ENCODE measurements at places on chromosomes 5 and 9. TPM values are rescaled to one million over a fixed set of nuclear protein-coding genes. Genes with fewer than 3 reads are reported as not detected.

- no peak overlapping the region for H3K4me3 ChIP-seq
- H3K36me3 ChIP-seq, result peaks cover 4% of the 10 kb centered on the region
- no peaks in the 10 kb centered on the region for H3K27me3 ChIP-seq
- H3K27ac ChIP-seq, result no peak overlapping the region
- no peak for DNase-seq
- H3K4me1 ChIP-seq, result no peaks in the 10 kb centered on the region
These were observed 39.8 kb downstream of the ASS1 start for GRCh38 chr9:130484362-130485072.

GRCh38 chr5:148923023-148923422 lies 96.6 kb downstream of the ADRB2 start:
- no peak overlapping the region for H3K27ac ChIP-seq
- H3K27me3 ChIP-seq, result no peaks in the 10 kb centered on the region
- no peaks in the 10 kb centered on the region for H3K4me1 ChIP-seq
- no peak overlapping the region for H3K4me3 ChIP-seq
- DNase-seq, result no peak

Gene BNC2
- 16.1 TPM for total RNA-seq

DNA sequence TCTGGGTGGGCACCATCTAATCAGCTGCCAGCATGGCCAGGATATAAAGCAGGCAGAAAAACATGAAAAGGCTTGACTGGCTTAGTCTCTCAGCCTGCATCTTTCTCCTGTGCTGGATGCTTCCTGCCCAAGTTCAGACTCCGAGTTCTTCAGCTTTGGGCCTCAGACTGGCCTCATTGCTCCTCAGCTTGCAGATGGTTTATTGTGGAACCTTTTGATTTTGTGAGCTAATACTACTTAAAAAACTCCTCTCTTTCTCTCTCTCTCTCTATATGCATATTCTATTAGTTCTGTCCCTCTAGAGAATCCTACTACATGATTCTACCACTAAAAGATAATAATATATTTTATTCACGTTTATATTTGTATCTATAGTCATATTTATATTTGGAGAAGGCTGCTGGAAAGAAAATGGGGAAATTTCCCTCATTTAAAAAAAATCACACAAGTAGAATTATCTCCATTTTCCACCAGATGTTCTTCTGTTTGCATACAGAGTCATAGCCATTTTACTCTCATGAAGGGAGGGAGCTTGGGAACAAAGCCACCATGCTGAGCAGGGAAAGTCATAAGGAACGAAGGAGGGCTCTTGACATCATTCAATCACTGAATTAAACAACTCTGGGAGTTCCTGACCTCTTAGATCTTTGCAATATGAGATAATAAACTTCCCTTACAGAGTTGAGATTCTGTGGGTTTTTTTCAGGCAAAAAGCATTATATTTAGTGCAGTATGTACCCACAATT lies 1137.4 kb upstream of the CDH18 start:
- no peak for DNase-seq
- no peaks in the 10 kb centered on the region for H3K27me3 ChIP-seq
- no peaks in the 10 kb centered on the region for H3K4me1 ChIP-seq
- H3K36me3 ChIP-seq, result no peaks in the 10 kb centered on the region
- H3K4me3 ChIP-seq, result no peak overlapping the region

Gene NUTM2F
- not detected for total RNA-seq

Gene KIF4B
- total RNA-seq, result not detected

Gene MCTP1
- total RNA-seq, result 256 TPM

DNA sequence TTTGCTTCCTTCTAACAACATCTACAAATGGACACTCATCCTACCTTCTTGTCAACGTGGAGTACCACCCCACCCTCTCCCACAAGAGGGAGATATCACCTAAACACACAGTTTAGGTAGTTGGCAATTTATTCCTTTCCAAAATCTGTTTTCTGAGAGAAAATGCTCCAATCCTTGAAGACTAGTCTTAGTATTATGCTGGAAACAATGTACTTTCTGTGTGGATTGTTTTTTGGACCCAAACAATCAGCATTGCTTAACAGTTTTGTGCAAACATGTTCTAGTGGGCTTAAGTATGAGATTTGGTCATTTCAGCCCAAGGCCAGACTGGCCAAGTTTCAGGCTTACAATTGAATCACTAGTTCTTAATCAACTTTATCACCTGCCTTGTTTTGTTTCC lies 359.1 kb downstream of the ARHGEF28 start:
- no peak overlapping the region for H3K27ac ChIP-seq
- H3K4me3 ChIP-seq, result no peak overlapping the region
- no peaks in the 10 kb centered on the region for H3K4me1 ChIP-seq
- no peaks in the 10 kb centered on the region for H3K27me3 ChIP-seq
- no peak for DNase-seq

Gene OMD
- total RNA-seq, result 200 TPM

GRCh38 chr5:117182104-117182503 lies 607.5 kb upstream of the SEMA6A start:
- no peak overlapping the region for H3K27ac ChIP-seq
- H3K4me1 ChIP-seq, result no peaks in the 10 kb centered on the region
- H3K4me3 ChIP-seq, result no peak overlapping the region
- no peak for DNase-seq

GRCh38 chr5:38426490-38426889 lies 130.0 kb downstream of the LIFR start:
- no peaks in the 10 kb centered on the region for H3K4me1 ChIP-seq
- H3K27me3 ChIP-seq, result no peaks in the 10 kb centered on the region
- H3K36me3 ChIP-seq, result no peaks in the 10 kb centered on the region
- H3K4me3 ChIP-seq, result no peak overlapping the region

DNA sequence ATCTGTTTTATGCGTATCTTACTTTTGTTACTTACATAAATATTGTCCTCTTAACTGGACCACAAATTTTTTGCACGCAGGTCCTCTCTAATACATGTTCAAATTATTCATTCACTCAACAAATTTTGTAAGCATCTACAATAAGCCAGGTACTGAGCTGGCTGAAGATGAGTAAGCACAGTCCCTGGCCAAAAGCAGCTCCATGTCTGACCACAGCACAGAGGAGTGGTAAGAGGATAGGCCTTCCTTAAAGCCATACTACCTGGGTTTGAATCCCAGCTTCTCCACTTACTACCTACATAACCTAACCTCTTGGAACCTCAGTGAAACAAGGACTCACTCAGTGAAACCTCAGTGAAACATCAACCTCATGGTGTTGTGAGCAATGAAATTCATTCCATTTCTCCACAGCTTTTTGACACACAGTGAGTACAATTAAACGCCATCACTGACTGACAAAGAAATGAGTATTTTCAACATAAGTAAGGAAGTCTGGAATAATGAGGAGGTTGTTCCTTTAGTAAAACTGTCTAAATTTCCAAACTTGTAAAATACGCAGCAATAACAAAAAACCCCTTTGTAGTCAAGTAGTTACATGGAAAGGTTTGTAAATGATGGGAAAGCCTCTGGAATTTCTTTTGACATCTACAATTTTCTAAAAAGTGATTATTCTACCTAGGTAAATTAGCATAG lies 15.0 kb downstream of the PTAR1 start:
- H3K36me3 ChIP-seq, result peaks cover 10% of the 10 kb centered on the region
- no peak overlapping the region for H3K4me3 ChIP-seq
- no peaks in the 10 kb centered on the region for H3K4me1 ChIP-seq
- DNase-seq, result no peak

Gene SLC45A2
- total RNA-seq, result not detected

Gene ACSL6
- 1.6 TPM for total RNA-seq

Gene ZNF346
- 22.9 TPM for total RNA-seq

Gene PCDHB14
- total RNA-seq, result 14.6 TPM

Gene BRD8
- total RNA-seq, result 34.7 TPM

- H3K4me1 ChIP-seq, result peaks cover 5% of the 10 kb centered on the region
- no peak overlapping the region for H3K4me3 ChIP-seq
- H3K36me3 ChIP-seq, result no peaks in the 10 kb centered on the region
- H3K27me3 ChIP-seq, result peaks cover 6% of the 10 kb centered on the region
These were observed 2.0 kb downstream of the NKD2 start for GRCh38 chr5:1010641-1011046.

Gene ADAMTSL2
- 2.8 TPM for total RNA-seq

Gene LPAR1
- total RNA-seq, result 94.0 TPM

- H3K27ac ChIP-seq, result no peak overlapping the region
- no peaks in the 10 kb centered on the region for H3K27me3 ChIP-seq
- no peaks in the 10 kb centered on the region for H3K4me1 ChIP-seq
- no peak overlapping the region for H3K4me3 ChIP-seq
- DNase-seq, result no peak
These were observed 19.8 kb downstream of the TXNDC8 start for GRCh38 chr9:110317911-110318310.

- DNase-seq, result no peak
- no peaks in the 10 kb centered on the region for H3K27me3 ChIP-seq
- H3K27ac ChIP-seq, result no peak overlapping the region
- H3K4me1 ChIP-seq, result no peaks in the 10 kb centered on the region
- no peak overlapping the region for H3K4me3 ChIP-seq
These were observed 9.2 kb upstream of the TAF1L start for GRCh38 chr9:32644698-32645097.

DNA sequence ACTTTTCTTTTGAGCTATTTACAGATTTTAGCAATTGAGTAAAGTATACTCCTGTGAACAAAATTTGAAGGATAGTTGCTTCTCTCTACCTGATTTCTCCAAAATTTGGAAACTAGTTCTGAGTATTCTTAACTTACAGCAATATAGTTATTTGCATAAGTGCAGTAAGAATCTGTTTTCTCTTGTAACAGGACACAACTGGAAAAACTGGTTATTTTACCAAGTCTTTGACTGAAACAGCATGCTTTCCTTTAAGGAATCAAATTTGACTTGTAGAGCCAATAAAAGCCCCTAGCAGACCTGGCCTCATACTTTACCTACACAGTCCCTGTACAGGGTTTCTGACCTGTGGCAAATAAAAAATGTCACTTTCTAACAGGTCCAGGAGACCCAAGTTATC lies 301.9 kb upstream of the POU5F2 start:
- no peak for DNase-seq
- H3K27me3 ChIP-seq, result no peaks in the 10 kb centered on the region

Gene PCDHGA11
- total RNA-seq, result 11.6 TPM

DNA sequence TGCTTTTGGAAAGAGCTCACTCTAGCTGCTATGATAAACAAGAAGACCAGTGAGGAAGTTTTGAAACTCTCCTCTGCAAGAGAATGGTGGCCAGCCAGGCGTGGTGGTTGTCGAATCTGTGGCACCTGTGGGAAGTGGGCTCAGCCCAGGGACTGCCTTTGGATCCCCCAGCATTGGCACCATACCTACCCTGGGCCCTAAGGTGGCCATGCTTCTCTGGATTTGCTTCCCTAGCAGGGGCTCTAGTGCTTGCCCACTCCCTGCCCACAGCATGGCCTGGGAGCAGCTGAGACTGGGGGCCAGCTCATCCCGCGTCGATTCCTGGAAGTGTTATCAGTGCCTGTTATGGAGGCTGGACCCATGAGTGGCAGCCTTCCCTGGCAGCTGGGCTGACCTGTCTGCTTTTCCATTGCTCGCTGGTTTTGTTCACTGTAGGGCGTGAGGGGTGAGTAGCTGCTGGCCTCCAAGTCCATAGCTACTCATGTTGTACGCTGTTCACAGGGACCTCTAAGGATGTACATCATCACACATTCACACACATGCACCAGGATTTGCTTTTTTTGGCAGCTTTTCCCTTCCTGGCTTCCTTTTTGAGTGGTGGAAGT lies 2.3 kb downstream of the SLC22A4 start:
- peaks cover 8% of the 10 kb centered on the region for H3K4me1 ChIP-seq
- no peak overlapping the region for H3K4me3 ChIP-seq
- H3K27ac ChIP-seq, result no peak overlapping the region
- no peaks in the 10 kb centered on the region for H3K27me3 ChIP-seq
- H3K36me3 ChIP-seq, result no peaks in the 10 kb centered on the region

DNA sequence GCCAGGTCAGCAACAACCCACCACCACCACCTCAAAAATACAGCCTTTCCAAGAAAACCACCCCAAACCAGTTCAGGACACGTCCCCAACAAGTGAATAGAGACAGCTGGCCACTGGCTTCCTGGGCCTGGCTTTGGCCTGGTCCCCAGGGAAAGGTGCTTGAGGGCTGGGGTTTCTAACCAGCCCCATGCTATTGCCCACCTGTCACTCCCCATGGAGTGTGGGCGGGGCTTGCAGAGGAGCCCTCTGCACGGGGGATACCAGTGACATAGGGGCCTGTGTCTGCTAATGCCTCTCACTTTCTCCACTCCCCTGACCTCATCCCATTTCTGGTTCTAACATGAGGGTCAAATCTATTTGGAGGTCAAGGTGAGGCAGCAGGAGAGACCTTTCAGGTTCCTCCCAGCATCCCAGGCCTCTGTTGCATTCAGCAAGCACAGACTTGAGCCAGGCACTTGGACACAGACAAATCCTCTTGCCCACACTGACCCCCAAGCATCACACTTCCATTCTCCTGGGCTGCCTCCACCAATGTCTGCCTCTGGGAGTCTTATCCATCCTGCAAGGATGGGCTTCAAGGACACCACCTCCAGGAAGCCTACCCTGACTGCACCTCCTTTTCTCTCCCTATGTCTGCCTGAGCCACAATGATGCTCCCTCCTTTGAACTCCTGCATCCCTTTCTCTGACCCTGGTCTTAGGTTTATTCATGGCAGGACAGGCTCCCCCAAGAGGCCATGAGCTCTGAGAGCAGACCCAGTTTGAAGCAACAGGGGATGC lies 16.1 kb upstream of the TTLL11 start:
- no peaks in the 10 kb centered on the region for H3K4me1 ChIP-seq
- H3K27me3 ChIP-seq, result no peaks in the 10 kb centered on the region
- no peaks in the 10 kb centered on the region for H3K36me3 ChIP-seq
- no peak overlapping the region for H3K27ac ChIP-seq

DNA sequence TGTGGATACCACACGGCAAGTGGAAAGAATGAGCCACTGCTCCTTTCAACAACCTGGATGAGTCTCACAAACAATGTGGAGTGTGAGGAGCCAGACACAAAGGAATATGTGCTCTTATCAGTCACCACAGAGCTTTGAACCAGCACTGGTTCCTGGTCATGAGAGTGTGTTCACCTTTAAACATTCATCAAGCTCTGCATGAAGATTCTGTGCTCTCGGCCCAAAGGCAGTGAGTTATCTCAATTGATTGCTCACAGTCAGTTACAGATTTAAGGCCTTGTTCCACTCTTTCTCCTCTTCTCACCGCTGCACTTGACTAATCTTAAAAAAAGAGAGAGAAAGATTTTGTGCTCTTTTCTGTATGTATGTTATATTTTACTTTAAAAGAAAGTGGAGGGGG lies 19.4 kb downstream of the LRSAM1 start:
- no peaks in the 10 kb centered on the region for H3K27me3 ChIP-seq
- no peak overlapping the region for H3K4me3 ChIP-seq
- DNase-seq, result no peak
- peaks cover 27% of the 10 kb centered on the region for H3K36me3 ChIP-seq
